ENCODE measurements at places on chromosomes 12 and 14.

- H3K27ac ChIP-seq = no peak overlapping the region
- peak overlapping the region; percentile 85 for H3K4me3 ChIP-seq
- H3K36me3 ChIP-seq = peaks cover 14% of the 10 kb centered on the region
- no peak for DNase-seq
- H3K4me1 ChIP-seq = peaks cover 47% of the 10 kb centered on the region
- no peaks in the 10 kb centered on the region for H3K27me3 ChIP-seq
Measured at GRCh38 chr12:56153678-56154065, 1.3 kb downstream of the MYL6B start.

- no peak overlapping the region for H3K4me3 ChIP-seq
- no peaks in the 10 kb centered on the region for H3K36me3 ChIP-seq
- H3K4me1 ChIP-seq = no peaks in the 10 kb centered on the region
- H3K27ac ChIP-seq = no peak overlapping the region
- no peak for DNase-seq
Measured at GRCh38 chr14:66979101-66979974, 209.9 kb upstream of the GARIN2 start.

GRCh38 chr14:96806836-96807235 is 9.7 kb downstream of the VRK1 start:
- H3K4me3 ChIP-seq = no peak overlapping the region
- H3K36me3 ChIP-seq = peaks cover 27% of the 10 kb centered on the region
- H3K27me3 ChIP-seq = no peaks in the 10 kb centered on the region
- H3K27ac ChIP-seq = no peak overlapping the region
- no peak for DNase-seq

GRCh38 chr12:49261721-49262120 is 3.2 kb upstream of the TUBA1C start:
- H3K4me3 ChIP-seq = no peak overlapping the region
- H3K4me1 ChIP-seq = peaks cover 25% of the 10 kb centered on the region
- H3K36me3 ChIP-seq = peaks cover 13% of the 10 kb centered on the region
- no peak for DNase-seq
- H3K27ac ChIP-seq = no peak overlapping the region

DNA sequence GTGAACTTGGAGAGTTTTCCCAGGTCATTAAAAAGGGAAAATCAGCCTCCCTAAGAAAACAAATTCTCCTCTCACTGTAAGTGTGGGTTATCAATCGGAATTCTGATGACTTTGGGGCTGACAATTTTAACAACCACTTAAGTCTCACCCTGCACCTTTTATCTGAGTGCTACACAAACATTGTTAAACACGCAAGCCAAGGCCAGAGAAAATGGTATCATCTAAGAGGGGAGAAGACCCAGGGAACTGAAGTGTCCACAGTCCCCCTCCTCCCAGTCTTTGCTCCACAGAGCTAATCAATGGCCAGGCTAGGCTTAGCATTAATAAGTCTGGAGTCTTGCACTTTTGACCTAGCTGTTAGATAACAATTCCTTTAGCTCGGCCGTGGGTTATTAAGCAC is 51.7 kb upstream of the TBX5 start:
- peaks cover 6% of the 10 kb centered on the region for H3K27me3 ChIP-seq
- no peak for DNase-seq
- H3K4me3 ChIP-seq = no peak overlapping the region
- no peaks in the 10 kb centered on the region for H3K36me3 ChIP-seq
